LoVo (cell line): ENCODE measurements at places on chromosomes 11 and 22.

DNA sequence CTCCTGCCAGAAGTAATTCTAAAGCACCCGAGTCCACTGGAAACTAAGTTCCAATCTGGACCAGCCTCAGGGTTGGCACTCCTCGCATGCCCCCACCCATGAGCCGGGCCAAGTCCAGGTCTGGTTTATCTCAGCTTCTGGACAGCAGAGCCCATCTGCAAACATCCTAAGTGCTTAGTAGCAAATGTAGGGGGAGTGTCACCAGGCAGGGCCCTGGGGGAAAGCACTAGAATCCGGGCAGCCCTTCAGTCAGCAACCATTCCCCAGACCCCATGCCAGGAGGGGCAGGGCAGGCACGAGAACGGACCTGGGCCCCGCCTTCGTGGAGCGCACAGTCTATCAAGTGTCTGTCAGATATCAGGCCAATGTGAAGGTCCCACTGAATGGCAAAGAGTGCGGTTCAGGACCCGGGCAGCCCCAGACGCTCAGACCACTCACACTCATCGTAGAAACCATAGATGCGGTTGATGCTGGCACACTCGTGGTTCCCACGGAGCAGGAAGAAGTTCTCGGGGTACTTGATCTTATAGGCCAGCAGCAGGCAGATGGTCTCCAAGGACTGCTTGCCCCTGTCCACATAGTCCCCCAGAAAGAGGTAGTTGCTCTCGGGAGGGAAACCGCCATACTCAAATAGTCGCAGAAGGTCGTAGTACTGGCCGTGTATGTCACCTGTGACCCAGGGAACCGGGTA lies 1.3 kb downstream of the PPP1CA start:
- DNase-seq = no peak

GRCh38 chr22:40348025-40348658 lies 1.8 kb downstream of the ADSL start:
- DNase-seq = peak; percentile 56

DNA sequence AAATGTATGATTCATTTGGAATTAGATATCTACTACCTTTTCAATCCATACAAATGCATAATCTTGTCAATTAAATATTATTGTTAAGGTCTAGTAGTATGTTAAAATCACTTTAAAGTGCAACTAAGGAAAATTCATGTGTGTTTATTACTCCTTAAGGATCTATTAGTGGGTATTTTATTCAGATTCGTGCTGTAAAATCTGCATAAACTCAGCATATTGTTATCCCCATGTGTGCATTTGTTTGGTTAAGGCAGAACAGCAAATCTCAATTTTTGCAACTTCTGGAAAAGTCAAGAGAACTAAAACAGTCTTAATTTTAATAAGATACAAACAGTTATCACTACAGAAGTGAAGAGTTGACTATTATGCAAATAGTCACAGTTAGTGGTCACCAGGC lies 234.5 kb downstream of the SOX6 start:
- DNase-seq = no peak

- DNase-seq = peak; percentile 19
These were observed 71.3 kb downstream of the BCR start for GRCh38 chr22:23251445-23252093.

- DNase-seq = no peak
These were observed 53.2 kb downstream of the FAM76B start for GRCh38 chr11:95736355-95736754.

- DNase-seq = no peak
These were observed 493.9 kb upstream of the B3GAT1 start for GRCh38 chr11:134905928-134906327.

DNA sequence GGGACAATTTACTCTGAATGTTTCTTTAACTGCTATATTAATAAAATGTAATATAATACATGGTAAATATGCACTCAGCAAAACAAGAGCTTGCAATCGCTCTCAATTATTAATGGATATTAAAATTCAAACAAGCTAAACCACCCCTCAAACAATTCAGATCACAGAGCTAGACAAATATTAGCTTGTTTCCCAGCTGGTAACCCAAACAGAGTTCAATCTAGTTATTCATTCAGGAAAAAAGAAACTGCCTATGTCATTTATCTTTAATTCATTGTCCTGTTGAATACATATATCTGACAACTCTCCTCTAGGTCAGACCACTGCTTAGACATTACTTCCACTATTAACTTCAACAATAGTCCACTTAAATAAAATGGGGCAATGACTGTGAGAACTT lies 78.7 kb downstream of the SERGEF start:
- no peak for DNase-seq

DNA sequence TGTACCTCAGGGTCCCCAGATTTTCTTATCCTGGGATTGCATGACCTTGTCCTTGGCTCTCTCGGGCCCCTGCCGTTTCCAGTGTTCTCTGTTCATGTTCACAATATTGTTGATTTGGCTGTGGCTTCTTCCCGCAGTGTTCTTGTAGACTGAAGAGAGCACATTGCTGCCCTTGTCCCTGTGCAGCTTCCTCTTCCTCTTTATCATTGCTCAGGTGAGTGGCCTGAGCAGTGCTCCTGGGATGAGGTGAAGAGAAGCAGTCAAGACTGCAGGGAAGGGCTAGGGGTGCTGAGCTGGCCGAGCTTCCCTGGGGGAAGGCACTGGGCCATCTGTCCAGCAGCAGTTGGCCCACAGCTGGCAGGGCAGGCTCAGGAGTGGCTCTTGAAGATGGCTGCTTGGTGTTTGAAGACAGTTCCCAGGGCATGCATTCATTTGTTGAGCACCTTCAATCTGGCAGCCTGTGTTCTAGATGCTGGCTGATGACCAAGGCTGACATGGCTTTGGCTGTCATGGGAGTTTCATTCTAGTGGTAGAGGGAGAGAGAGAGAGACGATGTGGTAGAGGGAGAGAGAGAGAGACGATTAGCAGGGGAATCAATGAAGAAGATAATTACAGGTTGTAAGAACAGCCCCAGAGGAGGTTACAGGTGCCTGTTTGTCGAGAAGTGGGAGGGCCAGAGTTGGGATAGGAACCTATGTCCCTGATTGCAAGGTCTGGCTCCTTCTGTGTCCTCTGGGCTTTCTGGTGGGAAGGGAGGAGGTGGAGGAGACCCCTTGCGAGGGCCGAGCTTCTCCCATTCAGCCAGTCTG lies 17.4 kb downstream of the BMAL1 start:
- DNase-seq = no peak

DNA sequence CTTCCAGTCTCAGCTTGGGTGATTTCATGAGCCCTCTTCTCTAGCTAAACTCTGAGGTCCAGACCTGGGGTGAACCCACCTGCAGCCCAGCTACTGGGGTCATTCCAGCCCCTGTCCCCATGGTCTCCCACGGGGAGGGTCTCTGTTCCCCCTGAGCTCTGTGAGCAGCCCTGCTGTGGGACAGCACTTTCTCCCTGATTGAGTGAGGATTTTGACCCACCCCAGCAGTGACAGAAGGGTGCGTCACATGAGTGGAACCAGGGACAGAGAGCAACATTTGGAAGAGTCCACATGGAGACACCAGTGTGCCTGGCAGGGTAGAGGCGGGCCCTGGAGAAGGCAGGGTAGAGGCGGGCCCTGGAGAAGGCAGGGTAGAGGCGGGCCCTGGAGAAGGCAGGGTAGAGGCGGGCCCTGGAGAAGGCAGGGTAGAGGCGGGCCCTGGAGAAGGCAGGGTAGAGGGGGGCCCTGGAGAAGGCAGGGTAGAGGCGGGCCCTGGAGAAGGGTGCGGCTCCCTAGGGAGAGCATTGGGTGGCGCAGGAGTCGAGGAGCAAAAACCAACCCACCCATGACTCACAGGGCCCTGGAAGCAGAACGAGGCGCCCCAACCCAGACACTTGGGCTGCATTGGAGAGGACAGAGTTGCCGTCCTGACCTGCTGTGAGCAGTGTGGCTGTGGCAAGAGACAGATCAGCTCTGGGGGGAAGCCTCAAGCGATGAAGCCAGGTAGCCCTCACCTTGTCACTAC lies 227.7 kb upstream of the B3GAT1 start:
- DNase-seq = peak; percentile 25

GRCh38 chr11:73961321-73961720 lies 10.5 kb downstream of the DNAJB13 start:
- DNase-seq = no peak

DNA sequence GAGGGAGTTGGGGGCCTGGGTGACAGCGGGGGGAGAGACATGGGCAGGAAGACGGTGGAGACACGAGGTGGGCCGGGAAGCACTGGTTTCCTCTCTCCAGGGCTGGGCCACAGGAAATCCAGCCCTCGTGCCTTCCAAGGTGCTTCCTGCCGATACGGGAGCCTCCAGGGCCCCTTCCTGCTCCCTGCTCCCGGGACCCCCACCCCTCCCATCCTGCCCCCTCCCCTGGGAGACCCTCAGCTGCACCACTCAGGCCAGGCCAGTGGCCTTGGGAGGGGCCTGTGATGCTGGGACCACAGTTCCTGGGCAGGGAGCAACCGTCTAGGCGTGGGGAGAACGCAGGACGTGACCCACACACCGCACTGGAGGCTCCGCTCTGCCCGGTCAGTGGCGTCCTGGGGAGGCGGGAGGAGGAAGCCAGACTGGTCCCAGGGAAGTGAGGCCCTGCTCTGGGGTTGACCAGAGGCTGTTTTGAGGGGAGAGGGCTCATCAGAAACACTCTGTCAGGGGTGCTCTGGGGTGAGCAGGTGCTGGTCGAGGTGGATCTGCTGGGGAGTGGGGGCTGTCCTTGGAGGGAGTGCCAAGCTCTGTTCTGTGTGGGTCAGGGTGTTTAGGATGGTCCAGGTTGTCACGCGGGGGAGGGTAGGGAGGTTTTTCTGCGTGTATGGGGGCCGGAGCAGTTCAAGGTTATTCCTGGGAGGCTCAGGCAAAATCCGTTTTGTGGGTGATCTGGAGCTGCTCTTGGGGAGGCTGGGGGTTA lies at the start of gene SHANK3:
SHANK3 (plus strand) TSS at position 353 of the 760 bp plus-strand sequence.
- DNase-seq = no peak

DNA sequence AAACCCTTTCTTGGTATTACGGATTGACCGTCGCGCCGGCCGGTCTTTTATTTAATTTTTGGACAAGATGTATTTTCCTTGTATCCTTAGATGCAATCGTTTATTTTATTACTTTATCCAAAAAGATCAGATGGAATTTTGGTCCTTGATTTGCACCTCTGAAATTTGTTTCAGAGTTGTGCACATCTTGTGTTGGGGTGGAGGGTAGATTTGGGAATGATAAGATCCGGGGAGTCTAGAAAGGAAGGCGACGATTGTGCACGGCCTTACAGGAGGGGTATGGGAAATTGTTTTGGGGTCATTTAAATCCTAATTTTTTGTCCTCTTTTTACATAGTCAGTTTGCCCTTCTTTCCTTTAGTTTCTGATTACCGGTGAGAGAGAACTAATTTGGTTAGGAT lies 1.4 kb downstream of the KDM2A start:
- no peak for DNase-seq

DNA sequence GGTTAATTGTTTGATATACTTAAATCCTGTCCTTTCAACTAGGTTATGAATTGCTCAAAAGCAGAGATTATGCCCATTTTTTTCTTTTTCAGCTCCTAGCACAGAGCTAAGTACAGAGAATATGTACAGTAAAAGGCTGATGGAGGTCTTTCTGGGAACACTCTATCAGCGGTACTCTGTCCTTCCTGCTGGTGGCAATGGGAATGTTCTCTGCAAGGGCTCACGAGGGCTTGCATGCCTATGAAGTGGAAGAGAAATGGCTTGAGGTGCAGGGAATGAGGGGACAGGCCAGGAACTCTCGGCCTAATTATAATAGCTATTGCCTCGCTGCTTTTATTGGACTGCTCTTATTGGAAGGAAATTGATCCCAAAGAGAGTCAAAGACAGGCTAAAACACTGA lies 83.7 kb upstream of the RAB1B start:
- no peak for DNase-seq

DNA sequence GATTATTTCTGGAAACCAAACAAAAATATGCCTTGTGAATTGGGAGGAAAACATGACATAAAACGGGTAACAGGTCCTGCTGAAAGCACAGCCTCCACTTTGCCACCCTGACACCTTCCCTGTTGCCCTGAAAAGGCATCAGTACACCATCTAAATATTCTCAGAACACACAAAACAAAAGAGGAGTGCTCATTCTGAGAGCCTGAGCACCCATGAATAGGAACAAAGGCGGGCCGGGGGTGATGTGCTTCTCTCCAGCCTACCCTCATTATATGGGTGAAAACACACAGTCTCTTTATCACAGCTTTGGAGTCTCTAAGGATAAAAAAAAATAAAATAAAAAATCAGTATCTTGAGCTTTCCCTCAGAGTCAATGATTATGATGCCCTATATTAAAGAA lies 19.7 kb downstream of the SCUBE2 start:
- DNase-seq = no peak

DNA sequence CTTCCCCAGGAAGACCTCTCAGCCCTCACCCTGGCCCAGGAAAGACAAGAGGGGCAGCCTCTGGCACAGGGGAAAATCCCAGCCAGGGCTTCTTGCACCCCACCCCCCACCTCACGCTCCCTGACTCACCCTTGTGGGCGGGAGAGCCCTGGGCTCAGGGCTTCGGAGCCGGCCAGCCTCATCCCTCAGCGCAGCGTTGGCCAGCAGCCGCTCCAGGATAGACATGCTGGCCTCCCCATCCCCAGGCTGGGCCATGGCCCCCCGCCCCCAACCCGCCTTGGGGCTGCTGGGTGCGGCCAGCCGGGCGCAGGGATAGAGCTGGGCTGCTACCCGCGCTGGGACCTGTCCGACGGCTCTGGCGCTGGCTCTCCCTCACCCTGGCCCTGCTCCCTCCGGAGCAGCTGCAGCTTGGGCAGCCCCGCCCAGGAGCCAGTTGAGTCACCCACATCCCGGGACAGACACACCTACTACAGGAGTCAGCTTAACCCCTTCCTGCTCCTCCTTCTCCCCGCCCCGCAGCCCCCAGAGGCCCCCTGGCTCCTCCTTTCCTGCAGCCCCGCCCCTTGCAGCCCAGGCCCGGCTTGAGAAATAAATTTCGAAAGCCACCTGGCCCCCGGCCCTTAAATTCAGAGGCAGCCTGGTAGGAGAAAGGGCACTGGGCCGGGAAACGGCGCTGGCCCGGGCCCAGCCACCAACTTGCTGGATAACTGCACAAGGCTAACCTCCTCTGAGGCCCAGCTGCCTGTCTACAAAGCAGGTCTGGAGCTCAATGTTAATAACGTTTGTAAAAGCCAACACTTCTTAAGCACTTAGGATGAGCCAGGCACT lies 13.4 kb downstream of the TNKS1BP1 start:
- peak; percentile 86 for DNase-seq

DNA sequence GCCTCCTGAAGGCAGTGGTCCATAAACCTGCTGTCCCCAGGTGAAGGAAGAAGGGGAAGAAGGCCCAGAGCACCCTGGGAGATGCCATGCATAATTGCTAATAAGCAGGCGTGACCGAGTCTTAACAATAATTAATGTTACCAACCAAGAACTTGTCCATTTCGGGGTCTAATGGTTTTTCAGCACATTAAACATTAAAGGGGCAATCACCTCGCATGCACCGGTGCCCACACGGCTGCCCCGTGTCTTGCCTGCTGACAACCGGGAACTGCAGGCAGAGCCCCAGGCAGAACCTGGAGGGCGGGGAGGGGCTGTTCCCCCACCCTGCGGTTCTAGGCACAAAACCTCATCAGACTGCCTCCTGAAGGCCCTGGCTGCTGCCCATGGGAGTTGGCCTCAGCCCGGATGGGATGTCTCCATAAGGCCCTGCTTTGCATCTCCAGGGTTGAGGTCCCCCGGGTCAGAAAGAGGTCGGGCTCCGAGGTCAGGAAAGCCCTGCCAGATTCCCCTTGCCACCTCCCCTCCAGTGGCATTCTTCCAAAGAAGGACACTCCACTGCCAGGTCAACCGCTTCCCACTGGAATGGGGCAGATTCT lies 169.0 kb downstream of the BUD13 start:
- no peak for DNase-seq

- no peak for DNase-seq
These were observed 18.8 kb upstream of the SUN2 start for GRCh38 chr22:38774496-38775166.
